ENCODE measurements at places on chromosomes 2 and 18. TPM values are rescaled to one million over a fixed set of nuclear protein-coding genes. Genes with fewer than 3 reads are reported as not detected.

- no peak for DNase-seq
These were observed 67.9 kb downstream of the BCL11A start for GRCh38 chr2:60485550-60485949.

- no peak for DNase-seq
These were observed 758 bp downstream of the CFAP221 start for GRCh38 chr2:119544939-119545475.

- DNase-seq = no peak
These were observed 66.5 kb downstream of the SETBP1 start for GRCh38 chr18:44747157-44747556.

Gene TWIST2
- total RNA-seq = 26.1 TPM

Gene RGPD8
- total RNA-seq = 8.7 TPM

- DNase-seq = no peak
These were observed 29.7 kb downstream of the CCDC141 start for GRCh38 chr2:179020156-179020750.

DNA sequence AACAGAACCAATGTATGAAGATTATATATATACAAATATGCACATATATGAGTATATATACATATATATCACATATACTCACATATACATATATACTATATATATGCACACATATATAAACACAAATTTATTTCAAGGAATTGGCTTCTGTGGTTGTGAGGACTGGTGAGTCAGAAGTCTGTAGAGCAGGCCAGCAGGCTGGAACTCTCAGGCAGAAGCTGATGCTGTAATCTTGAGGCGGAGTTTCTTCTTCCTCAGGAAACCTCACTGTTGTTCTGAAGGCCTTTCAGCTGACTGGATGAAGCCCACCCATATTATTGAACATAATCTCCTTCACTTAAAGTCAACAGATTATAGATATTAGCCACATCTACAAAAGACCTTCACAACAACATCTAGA is 143.9 kb upstream of the CREB1 start:
- no peak for DNase-seq

DNA sequence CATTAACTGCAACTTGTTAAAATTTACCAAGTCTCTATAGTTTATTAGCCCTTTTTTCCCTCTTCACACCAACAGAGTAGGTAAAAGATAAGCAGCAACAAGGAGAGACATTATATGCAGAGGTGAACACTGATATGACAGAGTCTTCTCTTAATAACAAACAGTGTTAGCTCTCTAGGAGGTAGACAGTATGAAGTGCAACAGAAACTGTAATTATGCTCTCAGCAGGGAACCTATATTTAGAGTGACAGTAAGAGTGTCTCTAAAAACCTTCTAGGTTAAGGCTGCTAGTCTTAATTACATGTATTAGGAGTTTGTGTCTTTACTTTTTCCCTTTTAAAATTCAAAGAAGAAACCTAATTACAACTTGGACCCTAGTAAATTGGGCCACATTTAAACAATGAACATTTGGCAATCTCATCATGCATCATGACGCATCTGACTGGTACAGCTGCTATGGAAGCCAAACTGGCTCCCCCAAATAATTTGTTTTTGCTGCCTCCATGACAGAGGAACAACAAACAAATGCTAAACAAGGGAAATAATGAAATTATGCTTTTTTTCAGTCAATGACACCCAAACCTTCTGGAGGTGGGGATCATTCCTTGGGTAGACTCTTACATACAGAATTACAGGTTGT is 69.9 kb upstream of the MMADHC start:
- DNase-seq = no peak

Gene GNLY
- total RNA-seq = not detected

GRCh38 chr18:14959550-14959949 is 211.6 kb downstream of the ANKRD30B start:
- peak; percentile 13 for DNase-seq

GRCh38 chr2:102313025-102313424 is 1.7 kb downstream of the IL1RL1 start:
- DNase-seq = no peak

GRCh38 chr2:235263205-235264120 is 230.4 kb upstream of the AGAP1 start:
- peak; percentile 94 for DNase-seq

Gene IGFBP2
- total RNA-seq = 508 TPM

Gene DAW1
- total RNA-seq = not detected
